Muscle of leg (tissue), 16 donors: ENCODE measurements at places on chromosomes 1 and 21. TPM values are rescaled to one million over a fixed set of nuclear protein-coding genes. Genes with fewer than 3 reads are reported as not detected.

The MPL gene
- 0.09 TPM for total RNA-seq

The FLG2 gene
- total RNA-seq: not detected

The BGLAP gene
- 1.2 TPM for total RNA-seq

The SEC16B gene
- 7.4 TPM for total RNA-seq

The FOXO6 gene
- 3.5 TPM for total RNA-seq

The DDX20 gene
- total RNA-seq: 11.7 TPM

The HS2ST1 gene
- 12.4 TPM for total RNA-seq

The LHX4 gene
- total RNA-seq: 0.04 TPM

The GJA9 gene
- not detected for total RNA-seq

The NBPF26 gene
- 36.3 TPM for total RNA-seq

The LYPD8 gene
- not detected for total RNA-seq

The SORT1 gene
- total RNA-seq: 11.6 TPM

The TINAGL1 gene
- total RNA-seq: 31.8 TPM

The FAM177B gene
- 0.18 TPM for total RNA-seq

The LCE3E gene
- total RNA-seq: not detected

The BACE2 gene
- total RNA-seq: 43.2 TPM
